Endothelial cell of coronary artery (primary cell): ENCODE measurements at places on chromosomes 16 and 17. TPM values are rescaled to one million over a fixed set of nuclear protein-coding genes. Genes with fewer than 3 reads are reported as not detected.

The ARHGAP44 gene
- 0.18 and 0.28 TPM in 2 replicates for total RNA-seq

The AOC3 gene
- total RNA-seq = under 0.01 TPM in 2 replicates

The CDK5R1 gene
- 1.0 and 1.9 TPM in 2 replicates for total RNA-seq

The TBC1D3D gene
- 0.47 TPM in 1 of 2 replicates, not detected in the other for total RNA-seq

The FBXW10 gene
- under 0.01 TPM in 1 of 2 replicates, not detected in the other for total RNA-seq

The PIGQ gene
- 24.4 and 28.9 TPM in 2 replicates for total RNA-seq

The RNF151 gene
- total RNA-seq = not detected in 2 replicates

The HAS3 gene
- 1.1 and 1.8 TPM in 2 replicates for total RNA-seq

The NSRP1 gene
- 8.7 and 10.9 TPM in 2 replicates for total RNA-seq

The ENPP7 gene
- not detected in 2 replicates for total RNA-seq

The PALB2 gene
- total RNA-seq = 7.1 and 7.9 TPM in 2 replicates

The ALDH3A2 gene
- 27.0 and 40.1 TPM in 2 replicates for total RNA-seq
